ENCODE measurements at places on chromosomes 6 and 20. TPM values are rescaled to one million over a fixed set of nuclear protein-coding genes. Genes with fewer than 3 reads are reported as not detected.

Gene PTCHD4
- 0.24 TPM for polyA plus RNA-seq

Gene CST7
- polyA plus RNA-seq: 1.4 TPM

Gene RNF144B
- polyA plus RNA-seq: 9.4 TPM

Gene TRDN
- not detected for polyA plus RNA-seq

Gene NKX2-4
- polyA plus RNA-seq: not detected

Gene CLPSL2
- polyA plus RNA-seq: not detected

Gene MDFI
- polyA plus RNA-seq: 2.3 TPM

Gene TXLNB
- 0.13 TPM for polyA plus RNA-seq

Gene NFATC2
- polyA plus RNA-seq: 0.73 TPM

Gene UST
- polyA plus RNA-seq: 3.2 TPM

Gene CST5
- not detected for polyA plus RNA-seq

Gene PTGIS
- polyA plus RNA-seq: 3.1 TPM

Gene TAGAP
- polyA plus RNA-seq: 0.45 TPM

Gene LST1
- polyA plus RNA-seq: 14.8 TPM

Gene PPP1R14C
- 6.5 TPM for polyA plus RNA-seq

Gene SYCP2
- polyA plus RNA-seq: 2.1 TPM

Gene PRRT1
- polyA plus RNA-seq: 4.0 TPM

Gene TFAP2D
- polyA plus RNA-seq: not detected

Gene GPLD1
- 0.41 TPM for polyA plus RNA-seq

Gene KCNK16
- not detected for polyA plus RNA-seq

Gene PSORS1C2
- not detected for polyA plus RNA-seq

Gene CNBD2
- 11.4 TPM for polyA plus RNA-seq

Gene ALDH5A1
- 11.0 TPM for polyA plus RNA-seq

Gene POM121L2
- not detected for polyA plus RNA-seq

Gene SLC17A2
- 0.54 TPM for polyA plus RNA-seq

Gene HNF4A
- 42.1 TPM for polyA plus RNA-seq

All from kidney (tissue), 22 donors.